Testis (tissue), 5 donors: ENCODE measurements at places on chromosomes 1 and 21.

GRCh38 chr1:19852036-19852435 lies 30.2 kb upstream of the OTUD3 start:
- no peak for DNase-seq
- H3K27ac ChIP-seq: no peak overlapping the region
- no peaks in the 10 kb centered on the region for H3K4me1 ChIP-seq
- H3K27me3 ChIP-seq: no peaks in the 10 kb centered on the region
- H3K36me3 ChIP-seq: no peaks in the 10 kb centered on the region

DNA sequence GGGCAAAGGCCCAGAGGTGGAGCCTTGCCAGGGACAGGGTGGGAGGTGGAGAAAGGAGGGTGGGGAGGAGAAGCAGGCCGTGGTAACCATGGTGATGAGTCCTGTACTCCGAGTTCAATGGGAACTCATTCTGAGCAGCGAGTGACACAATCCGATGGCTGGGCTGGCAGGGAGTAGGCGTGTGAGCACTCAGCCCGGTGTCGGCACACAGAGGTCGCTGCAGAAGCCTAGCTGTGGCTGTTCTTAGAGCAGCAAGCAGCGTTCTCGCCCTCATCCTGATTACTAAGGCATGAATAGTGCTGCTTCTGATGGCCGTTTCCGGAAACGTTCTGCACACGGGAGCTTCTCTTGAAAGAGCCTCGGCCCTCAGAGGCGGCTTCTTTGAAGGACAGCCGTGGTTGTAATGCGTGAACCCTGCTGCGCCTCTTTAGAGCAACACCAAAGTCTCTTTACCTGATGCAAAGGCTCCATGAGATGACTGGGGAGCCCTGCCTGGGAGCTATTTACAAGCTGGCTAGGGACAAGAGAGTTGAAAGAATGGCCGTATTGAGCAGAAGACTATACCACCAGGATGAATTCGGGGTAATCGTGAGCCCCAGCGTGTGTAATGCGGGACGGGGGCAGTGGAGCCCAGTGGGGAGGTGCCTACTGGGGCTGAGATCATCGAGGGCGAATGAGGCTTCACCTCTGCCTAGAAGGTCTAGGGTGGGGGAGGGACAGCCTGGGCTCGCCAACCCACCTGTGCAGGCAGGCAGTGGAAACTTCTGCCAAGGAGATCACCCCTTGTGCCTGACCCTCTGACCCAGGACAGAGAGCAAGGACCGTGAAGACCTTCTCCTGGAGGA lies 72.8 kb upstream of the PAX7 start:
- H3K4me1 ChIP-seq: peaks cover 7% of the 10 kb centered on the region
- no peaks in the 10 kb centered on the region for H3K36me3 ChIP-seq
- DNase-seq: peak; percentile 51
- no peaks in the 10 kb centered on the region for H3K27me3 ChIP-seq
- no peak overlapping the region for H3K27ac ChIP-seq

DNA sequence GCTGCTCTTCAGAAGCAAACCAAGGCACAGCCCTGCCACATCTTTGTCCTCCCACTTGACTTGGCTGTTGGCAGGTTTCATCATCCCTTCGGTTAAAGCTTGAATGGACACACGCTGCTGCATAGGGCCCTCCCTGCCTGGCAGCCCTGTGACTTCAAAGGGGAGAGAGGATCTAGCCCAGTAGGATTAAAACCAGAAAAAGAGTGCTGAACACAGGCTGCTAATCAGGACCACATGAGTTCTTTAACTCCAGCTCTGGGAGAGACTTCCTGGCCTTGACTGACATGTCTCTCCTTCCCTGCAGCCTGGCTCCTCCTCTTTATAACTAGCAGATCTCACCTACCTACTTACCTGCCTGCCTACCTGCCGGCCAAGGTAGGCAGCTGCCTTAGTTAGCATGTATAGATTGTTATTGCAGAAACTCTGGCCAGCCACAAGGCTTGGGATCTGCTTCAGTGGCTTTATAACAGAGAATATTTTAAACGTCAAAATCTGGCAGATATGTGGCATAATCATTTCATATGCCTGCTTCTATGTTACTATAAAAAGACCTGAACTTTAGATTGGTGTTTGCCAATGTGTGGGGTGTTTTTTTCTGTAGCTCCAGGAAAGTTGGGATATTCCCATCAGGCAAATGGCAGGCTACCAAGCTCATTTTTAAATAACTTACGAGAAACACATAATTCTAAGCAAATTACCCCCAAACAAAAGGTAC lies 49.4 kb downstream of the ERG start:
- H3K36me3 ChIP-seq: no peaks in the 10 kb centered on the region
- no peak overlapping the region for H3K4me3 ChIP-seq
- DNase-seq: no peak
- no peaks in the 10 kb centered on the region for H3K27me3 ChIP-seq

DNA sequence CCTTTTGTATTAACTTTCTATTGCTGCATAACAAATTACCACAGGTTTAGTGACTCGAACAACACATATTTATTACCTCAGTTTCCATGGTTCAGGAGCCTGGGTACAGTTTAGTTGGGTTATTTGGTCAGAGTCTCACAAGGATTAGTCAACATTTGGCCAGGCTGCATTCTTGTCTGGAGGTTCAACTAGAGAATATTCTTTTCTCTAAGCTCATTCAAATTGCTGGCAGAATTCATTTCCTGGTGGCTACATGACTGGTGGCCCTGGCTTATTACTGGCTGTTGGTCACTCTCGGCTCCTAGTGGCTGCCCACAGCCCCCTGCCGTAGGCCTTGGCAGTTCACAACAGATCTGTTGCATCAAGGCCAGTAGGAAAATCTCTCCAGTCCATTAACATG lies 81.1 kb upstream of the ADAR start:
- H3K4me3 ChIP-seq: no peak overlapping the region
- DNase-seq: no peak
- no peaks in the 10 kb centered on the region for H3K27me3 ChIP-seq
- no peaks in the 10 kb centered on the region for H3K36me3 ChIP-seq
- no peak overlapping the region for H3K27ac ChIP-seq
- H3K4me1 ChIP-seq: no peaks in the 10 kb centered on the region

- no peak overlapping the region for H3K4me3 ChIP-seq
- peaks cover 9% of the 10 kb centered on the region for H3K4me1 ChIP-seq
- DNase-seq: peak; percentile 40
- no peaks in the 10 kb centered on the region for H3K27me3 ChIP-seq
- no peaks in the 10 kb centered on the region for H3K36me3 ChIP-seq
These were observed 34.3 kb upstream of the CACYBP start for GRCh38 chr1:174965362-174966007.

- no peak overlapping the region for H3K27ac ChIP-seq
- H3K4me3 ChIP-seq: no peak overlapping the region
- H3K27me3 ChIP-seq: no peaks in the 10 kb centered on the region
- H3K36me3 ChIP-seq: no peaks in the 10 kb centered on the region
- no peaks in the 10 kb centered on the region for H3K4me1 ChIP-seq
These were observed 8.4 kb upstream of the SNX7 start for GRCh38 chr1:98653123-98653522.

DNA sequence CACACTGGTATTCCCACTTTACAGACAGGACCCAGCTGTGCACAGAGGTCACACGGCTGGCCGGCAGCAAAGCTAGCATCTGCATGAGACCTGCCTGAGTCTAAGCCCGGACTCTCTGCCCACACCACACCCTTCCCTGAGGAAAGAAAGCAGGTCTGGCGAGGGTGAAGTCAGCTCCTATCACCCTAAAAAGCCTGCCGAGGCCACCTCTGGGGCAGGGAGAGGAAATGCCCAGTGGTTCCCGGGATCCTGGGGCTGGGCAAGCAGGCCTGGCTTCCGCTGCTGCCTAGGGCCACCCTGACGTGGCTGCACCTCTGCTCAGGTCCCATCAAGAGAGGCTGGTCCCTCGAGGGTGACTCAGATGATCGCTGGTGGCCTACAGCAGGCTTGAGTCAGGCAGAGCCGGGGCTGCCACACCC lies 42.2 kb downstream of the RAP1GAP start:
- no peak for DNase-seq
- no peak overlapping the region for H3K27ac ChIP-seq
- no peak overlapping the region for H3K4me3 ChIP-seq
- no peaks in the 10 kb centered on the region for H3K36me3 ChIP-seq

- H3K4me3 ChIP-seq: peak overlapping the region; percentile 65
- peak overlapping the region; percentile 82 for H3K27ac ChIP-seq
- H3K4me1 ChIP-seq: peaks cover 11% of the 10 kb centered on the region
- no peaks in the 10 kb centered on the region for H3K36me3 ChIP-seq
These were observed 924 bp downstream of the TMEM240 start for GRCh38 chr1:1539310-1540089.

DNA sequence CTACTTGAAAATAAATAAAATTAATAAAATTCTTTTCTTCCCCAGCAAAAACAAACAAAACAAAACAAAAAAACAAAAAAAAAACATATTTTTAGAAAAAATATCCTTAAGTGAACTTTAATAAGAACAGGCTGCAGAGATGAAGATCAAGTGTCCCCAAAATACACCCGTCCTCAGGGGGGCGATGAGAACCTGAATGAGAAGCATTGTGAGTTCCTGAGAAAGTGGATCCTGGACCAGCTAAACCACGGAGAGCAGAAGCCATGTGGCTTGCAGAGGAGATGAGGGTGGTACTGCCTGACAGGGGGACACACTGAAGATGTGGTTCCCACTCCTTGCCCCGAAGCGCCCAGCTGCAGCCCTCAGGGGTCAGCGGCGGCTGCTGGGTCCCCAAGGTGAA lies 89.3 kb downstream of the ITPKB start:
- H3K4me1 ChIP-seq: peaks cover 2% of the 10 kb centered on the region
- H3K4me3 ChIP-seq: no peak overlapping the region
- no peak overlapping the region for H3K27ac ChIP-seq
- H3K27me3 ChIP-seq: no peaks in the 10 kb centered on the region
- DNase-seq: no peak

GRCh38 chr1:1917304-1917976 lies 1.6 kb downstream of the TMEM52 start:
- H3K36me3 ChIP-seq: no peaks in the 10 kb centered on the region
- no peak overlapping the region for H3K4me3 ChIP-seq
- H3K27me3 ChIP-seq: no peaks in the 10 kb centered on the region
- no peak for DNase-seq

- H3K36me3 ChIP-seq: no peaks in the 10 kb centered on the region
- H3K27me3 ChIP-seq: no peaks in the 10 kb centered on the region
- no peaks in the 10 kb centered on the region for H3K4me1 ChIP-seq
- no peak overlapping the region for H3K27ac ChIP-seq
- H3K4me3 ChIP-seq: no peak overlapping the region
These were observed 14.1 kb upstream of the IL10 start for GRCh38 chr1:206786212-206786886.

- H3K4me1 ChIP-seq: peaks cover 13% of the 10 kb centered on the region
- no peaks in the 10 kb centered on the region for H3K36me3 ChIP-seq
- H3K4me3 ChIP-seq: no peak overlapping the region
- DNase-seq: no peak
- no peaks in the 10 kb centered on the region for H3K27me3 ChIP-seq
- H3K27ac ChIP-seq: no peak overlapping the region
These were observed 940 bp upstream of the PLA2G2C start for GRCh38 chr1:20187103-20187812.

- no peak for DNase-seq
- no peak overlapping the region for H3K4me3 ChIP-seq
- no peaks in the 10 kb centered on the region for H3K27me3 ChIP-seq
- H3K4me1 ChIP-seq: peaks cover 6% of the 10 kb centered on the region
- H3K27ac ChIP-seq: no peak overlapping the region
These were observed 63.8 kb downstream of the ARHGEF10L start for GRCh38 chr1:17603091-17603841.

GRCh38 chr1:8109216-8109615 lies 83.1 kb upstream of the ERRFI1 start:
- no peaks in the 10 kb centered on the region for H3K36me3 ChIP-seq
- no peak for DNase-seq
- no peaks in the 10 kb centered on the region for H3K4me1 ChIP-seq
- no peaks in the 10 kb centered on the region for H3K27me3 ChIP-seq

DNA sequence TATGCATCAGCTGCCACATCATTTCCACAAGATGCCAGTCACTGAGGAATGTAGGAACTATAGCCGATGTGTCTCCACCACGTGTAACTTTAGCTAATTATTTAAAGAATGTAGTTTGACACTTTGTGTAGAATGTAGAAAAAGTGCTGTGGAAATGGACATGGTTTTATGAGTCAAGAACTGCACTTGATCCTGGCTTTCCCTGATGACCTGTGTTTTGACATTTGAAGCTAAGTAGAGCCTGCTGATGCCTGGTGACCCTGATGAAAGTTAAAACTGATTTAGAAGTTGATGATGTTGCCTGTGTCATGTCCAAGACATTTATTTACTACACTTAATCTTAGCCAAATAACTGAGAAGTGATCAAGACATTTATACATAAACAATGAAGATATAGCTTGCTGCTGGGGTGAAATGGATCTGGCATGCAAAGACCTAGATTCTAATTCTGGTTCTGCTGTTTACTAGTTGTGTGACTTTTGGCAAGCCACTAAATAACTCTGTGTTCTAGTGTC lies 4.4 kb upstream of the OSBPL9 start:
- DNase-seq: no peak
- H3K36me3 ChIP-seq: no peaks in the 10 kb centered on the region
- no peak overlapping the region for H3K4me3 ChIP-seq
- peak overlapping the region; percentile 57 for H3K27ac ChIP-seq
- H3K4me1 ChIP-seq: peaks cover 30% of the 10 kb centered on the region

DNA sequence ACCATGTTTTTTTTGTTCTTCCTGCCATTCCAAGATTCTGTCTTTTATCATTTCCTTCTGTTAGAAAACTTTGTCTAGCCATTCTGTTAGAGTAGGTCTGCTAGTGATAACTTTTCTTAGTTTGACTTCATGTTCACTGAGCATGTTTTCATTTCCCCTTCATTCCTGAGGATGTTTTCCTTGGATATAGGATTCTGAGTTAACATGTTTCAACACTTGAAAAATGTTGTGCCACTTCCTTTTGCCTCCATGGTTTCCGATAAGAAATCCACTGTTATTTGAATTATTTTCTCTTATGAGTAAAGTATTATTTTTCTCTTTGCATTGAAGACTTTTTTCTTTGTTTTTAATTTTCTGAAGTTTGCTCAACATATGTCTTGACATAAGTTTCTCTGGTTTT lies 66.7 kb downstream of the ATP1A1 start:
- H3K27me3 ChIP-seq: no peaks in the 10 kb centered on the region
- H3K4me3 ChIP-seq: no peak overlapping the region

- H3K27me3 ChIP-seq: no peaks in the 10 kb centered on the region
These were observed 8.5 kb upstream of the COL8A2 start for GRCh38 chr1:36133484-36133883.

DNA sequence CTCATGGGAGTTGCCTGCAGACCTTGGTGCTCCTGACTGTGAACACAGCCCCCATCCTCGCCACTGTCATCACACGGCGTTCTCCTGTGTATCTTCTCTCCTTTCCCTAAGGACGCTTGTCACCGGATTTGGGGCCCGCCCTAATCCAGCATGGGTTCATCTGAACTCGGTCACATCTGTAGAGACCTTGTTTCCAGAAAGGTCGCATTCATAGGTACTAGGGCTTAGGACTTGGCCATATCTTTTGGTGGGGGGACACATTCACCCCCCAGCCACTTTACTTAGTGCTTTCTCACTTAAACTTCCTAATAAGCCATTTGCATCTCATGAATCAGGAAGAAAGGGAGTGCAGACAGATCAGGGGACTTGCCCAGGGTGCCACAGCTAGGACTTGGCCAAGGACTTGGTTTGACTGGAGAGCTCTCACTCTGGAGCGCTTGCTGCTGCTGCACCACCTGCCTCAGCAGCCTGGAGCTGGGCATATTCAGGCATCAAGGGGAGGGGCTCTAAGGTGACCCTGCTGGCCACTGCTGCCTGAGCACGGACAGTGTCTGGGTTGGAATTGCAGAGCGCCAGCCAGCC lies 9.7 kb downstream of the NPPA start:
- no peaks in the 10 kb centered on the region for H3K4me1 ChIP-seq
- H3K27ac ChIP-seq: no peak overlapping the region
- no peaks in the 10 kb centered on the region for H3K36me3 ChIP-seq
- no peak for DNase-seq
- no peak overlapping the region for H3K4me3 ChIP-seq

- DNase-seq: no peak
- no peaks in the 10 kb centered on the region for H3K27me3 ChIP-seq
- no peak overlapping the region for H3K27ac ChIP-seq
- H3K4me1 ChIP-seq: no peaks in the 10 kb centered on the region
- no peak overlapping the region for H3K4me3 ChIP-seq
These were observed 30.8 kb downstream of the RHEX start for GRCh38 chr1:206083750-206084149.
